Vagina (tissue), 2 donors: ENCODE measurements at places on chromosomes 1 and 21.

DNA sequence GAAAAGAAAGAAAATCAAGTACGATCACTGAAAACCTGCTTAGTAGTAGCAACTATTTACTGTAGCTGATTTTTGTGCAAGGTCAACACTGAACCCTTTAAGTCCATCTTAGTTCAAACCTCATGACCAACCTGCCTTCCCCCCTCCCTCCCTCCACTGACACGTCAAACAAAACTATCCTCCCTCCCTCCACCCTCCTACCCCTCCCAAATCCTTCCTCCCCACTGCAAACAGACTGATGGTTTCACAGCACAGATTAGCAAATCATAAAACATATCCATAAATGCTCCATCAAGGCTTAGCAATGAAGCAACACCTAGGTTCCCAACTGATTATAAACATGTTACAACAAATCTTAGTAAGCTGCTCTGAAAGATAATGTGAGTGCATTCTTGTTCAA is 164.3 kb upstream of the GREM2 start:
- no peak for DNase-seq

GRCh38 chr1:21344750-21345443 is 54.6 kb upstream of the ECE1 start:
- DNase-seq: peak; percentile 92

DNA sequence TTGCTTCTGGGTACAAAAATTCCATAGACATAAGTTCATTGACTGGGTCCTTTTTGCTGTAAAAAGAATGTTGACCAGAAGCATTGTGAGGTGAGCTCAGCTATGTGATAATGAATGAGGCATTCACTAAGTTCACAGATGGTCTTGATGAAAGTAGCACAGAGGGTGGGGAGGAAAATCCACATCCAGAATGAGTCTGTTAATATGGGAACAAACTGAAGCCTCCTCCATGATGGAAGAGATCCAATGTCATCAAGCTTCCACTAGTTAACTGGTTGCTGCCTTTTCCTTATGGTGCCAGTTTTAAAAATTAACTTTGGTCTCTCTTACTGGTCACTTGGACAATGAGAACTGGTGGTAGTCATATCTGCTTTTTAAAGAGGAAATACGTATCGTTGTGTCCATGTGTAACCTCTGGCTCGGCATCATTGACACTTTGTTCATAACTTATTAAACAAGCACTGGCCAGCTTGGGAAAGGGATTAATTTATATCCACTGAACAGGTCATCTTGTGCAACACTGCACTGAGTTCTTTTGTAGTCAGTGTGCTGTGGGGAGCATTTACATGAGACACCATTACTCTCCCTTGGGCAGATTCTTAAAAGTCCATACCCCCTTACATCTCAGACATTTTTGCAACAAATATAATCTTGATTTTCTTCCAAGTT is 88.6 kb downstream of the ADAMTS1 start:
- no peak for DNase-seq

DNA sequence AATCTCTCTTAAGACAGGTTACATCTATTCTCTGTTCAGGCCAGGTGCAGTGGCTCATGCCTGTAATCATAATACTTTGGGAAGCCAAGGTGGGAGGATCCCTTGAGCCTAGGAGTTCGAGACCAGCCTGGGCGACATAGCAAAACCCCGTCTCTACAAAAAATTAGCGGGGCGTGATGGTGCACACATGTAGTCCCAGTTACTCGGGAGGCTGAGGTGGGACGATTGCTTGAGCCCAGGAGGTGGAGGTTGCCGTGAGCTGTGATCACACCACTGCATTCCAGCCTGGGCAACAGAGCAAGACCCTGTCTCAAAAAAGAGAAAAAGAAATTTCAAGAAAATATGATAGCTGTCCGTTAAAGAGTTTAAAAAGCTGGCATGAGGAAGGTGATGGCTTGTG is 43.0 kb downstream of the UBE4B start:
- DNase-seq: no peak

DNA sequence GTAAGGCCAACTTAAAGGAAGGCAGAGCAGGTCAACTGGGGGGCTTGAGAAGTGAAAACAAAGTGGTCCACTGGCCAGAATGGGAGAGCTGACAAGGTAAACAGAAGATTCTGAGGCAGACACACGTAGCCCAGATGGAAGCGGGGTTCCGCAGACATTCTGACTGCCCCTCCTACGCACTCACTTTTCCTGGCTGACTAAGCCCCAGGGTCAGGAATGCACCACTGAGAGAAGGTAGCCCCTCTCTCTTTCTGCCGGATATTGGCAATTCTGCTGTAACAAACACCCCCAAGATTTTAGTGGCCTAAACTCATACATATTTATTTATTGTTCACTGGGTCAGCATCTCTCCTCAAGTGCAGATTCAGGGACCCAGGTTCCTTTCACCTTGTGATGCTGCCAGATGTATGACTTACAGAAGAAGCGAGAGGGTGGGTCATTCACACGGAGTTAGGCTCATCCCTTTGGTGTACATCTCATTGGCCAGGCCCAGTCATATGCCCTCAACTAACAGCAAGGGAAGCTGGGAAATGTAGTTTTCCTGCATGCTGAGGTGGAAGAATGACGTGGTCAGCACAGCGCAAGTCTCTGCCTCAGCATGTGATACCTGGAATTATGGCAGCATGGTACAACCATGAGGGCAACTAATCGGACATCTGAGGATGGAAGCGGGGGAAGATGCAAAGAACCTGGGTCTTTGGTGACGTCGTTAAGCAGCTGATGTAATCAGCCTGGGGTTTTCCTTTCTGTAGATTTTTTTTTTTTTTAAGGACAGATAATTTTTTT is 43.4 kb upstream of the MRPS6 start:
- no peak for DNase-seq

GRCh38 chr1:233998891-233999290 is 94.4 kb downstream of the SLC35F3 start:
- no peak for DNase-seq

DNA sequence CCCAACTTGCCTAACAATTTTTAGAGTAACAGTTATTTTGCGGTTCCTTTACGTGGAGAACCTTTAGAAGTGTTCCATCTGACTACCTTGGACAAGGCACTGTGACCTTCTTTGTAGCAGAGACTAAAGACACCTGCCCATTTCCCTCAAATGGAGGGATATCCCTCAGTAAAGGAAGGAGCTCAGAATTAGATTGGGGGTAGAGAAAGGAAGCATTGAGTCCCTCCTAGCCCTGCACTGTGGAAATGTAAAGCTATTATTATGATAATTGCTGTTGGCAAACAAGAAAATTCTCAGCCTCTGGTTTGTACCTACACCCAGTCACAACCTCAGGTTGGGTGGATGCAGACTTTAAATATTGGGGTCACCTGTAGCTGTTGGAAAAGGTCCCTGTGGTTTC is 72.6 kb upstream of the MACF1 start:
- no peak for DNase-seq

DNA sequence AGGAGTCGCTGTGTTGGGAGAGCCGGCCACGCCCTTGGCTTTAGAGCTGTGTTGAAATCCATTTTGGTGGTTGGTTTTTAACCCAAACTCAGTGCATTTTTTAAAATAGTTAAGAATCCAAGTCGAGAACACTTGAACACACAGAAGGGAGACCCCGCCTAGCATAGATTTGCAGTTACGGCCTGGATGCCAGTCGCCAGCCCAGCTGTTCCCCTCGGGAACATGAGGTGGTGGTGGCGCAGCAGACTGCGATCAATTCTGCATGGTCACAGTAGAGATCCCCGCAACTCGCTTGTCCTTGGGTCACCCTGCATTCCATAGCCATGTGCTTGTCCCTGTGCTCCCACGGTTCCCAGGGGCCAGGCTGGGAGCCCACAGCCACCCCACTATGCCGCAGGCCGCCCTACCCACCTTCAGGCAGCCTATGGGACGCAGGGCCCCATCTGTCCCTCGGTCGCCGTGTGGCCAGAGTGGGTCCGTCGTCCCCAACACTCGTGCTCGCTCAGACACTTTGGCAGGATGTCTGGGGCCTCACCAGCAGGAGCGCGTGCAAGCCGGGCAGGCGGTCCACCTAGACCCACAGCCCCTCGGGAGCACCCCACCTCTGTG is 4.7 kb downstream of the C1orf35 start:
- no peak for DNase-seq

DNA sequence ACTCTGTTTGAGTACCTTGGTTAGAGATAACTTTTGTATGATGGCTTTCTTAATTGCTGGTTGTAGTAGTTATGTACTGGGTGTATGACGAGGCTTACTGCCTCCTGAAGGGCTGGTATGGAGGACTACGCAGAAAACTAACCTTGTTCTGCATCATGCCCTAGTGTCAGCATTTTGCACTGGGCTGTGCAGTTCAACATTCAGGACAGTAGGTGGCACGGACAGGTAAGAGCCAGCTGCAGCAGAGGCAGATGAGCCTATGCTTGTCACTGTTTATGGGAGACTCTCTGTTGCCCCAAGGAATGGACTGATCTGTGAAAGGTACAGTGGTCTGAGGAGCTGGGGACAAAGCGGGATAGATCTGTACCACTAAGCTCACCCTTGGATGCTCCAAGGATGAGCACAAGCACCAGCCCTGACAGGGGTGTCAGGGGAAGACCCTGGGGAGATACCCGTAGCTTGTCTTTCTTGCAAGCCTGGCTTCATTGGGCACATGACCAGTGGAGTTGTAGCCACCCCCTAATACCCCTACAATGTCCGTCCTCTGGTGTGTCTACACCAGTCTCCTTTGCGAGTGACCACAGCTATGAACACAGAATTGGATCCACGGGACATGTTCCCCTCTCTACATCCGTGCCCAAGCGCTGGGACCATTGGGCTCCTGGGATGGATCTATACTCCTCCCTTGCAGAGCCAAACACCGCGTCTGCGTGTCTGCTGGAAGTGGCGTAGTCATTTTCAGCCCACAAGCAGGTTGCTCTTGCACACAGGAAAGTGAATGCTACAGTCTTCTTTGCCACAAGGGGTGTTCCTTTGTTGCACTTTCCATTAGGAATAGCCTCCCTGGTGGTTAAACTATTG is 51.1 kb upstream of the CFHR3 start:
- no peak for DNase-seq

- no peak for DNase-seq
These were observed 13.7 kb downstream of the LRRC8B start for GRCh38 chr1:89538361-89538760.

DNA sequence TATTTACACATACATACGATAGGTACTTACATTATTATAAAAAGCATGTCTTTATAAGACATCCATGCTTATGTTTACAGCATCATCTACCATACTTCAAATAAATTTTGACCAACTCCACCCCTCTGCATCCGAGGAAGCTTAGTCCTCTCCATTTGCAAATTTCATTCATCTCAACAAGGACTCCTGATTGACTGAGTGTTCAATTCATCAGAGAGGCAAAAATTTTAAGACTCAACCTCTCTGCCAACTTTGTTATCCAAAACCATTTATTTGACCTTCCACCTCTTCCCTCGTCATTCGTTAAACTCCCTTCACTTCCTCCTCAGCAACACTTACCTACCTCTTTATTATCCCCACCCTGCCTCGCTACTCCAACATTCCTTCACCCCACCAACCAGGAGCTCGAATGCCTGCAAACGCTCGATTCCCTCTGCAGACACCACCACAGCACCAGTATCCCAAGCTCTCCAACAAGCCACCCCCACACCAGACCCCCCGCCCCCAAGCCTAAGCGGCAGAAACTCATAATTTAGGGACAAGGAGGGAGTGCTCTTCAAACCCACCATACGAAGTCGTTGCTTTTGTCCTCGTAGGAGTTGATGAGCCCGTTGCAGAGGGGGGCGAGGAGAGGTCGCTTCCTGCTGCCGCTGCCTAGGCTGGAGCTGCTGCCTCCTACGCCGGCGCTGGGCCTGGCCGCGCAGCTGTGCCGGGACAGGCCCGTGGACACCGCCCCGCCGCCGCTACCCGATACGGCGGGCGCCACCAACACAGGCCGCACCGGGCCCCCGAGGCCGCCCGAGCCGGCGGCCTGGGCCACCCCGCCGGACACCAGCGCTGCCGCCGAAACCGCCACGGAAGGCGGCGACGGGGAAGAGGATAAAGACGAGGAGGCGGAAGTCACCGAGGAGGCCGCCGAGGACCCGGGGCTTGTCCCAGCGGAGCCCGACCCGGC is 803 bp downstream of the COP1 start:
- DNase-seq: no peak

DNA sequence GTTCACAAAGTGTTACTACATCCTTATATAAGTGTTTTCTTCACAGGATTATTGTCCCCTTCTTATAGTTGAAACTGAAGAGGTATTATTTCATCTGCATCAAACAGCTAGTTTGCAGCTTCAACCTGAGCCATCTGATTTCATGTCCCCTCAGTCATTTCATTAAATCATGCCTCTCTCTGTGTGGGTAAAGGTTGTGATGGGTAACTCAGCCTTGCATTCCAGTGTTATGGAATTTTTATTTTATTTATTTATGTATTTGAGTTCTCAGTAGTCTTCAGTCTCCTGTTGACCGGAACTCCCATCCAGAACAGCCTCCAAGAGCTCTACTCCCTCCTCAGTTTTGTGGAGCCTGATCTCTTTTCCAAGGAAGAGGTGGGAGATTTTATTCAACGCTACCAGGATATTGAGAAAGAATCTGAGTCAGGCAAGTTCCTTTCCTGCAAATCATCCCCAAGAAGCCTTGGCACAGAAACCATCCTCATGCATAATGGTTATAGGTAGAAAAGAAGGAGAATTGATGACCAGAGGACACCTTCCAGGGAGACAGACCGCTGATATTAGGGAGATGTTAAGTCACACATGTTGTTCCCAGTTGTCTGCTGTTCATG is 21.8 kb downstream of the CHD1L start:
- DNase-seq: no peak

DNA sequence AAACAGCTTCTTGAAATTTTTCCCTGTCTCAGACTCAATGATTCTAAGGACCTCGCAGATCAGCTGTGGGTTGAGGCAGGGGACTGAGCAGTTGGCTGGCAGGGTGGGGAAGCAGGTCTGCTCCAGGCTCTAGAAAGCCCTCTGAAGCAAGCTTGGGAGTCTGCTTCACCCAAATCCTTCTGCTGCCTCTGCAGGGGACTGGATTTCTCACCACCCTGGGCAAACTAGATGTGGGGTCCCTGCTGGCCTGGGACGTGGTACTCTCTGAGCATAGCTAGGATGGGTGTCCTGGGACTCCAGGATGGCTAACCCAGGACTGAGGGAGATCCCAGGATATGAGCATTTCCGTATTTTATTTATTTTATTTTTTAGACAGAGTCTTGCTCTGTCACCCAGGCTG is 89.3 kb downstream of the LAMC2 start:
- DNase-seq: no peak

DNA sequence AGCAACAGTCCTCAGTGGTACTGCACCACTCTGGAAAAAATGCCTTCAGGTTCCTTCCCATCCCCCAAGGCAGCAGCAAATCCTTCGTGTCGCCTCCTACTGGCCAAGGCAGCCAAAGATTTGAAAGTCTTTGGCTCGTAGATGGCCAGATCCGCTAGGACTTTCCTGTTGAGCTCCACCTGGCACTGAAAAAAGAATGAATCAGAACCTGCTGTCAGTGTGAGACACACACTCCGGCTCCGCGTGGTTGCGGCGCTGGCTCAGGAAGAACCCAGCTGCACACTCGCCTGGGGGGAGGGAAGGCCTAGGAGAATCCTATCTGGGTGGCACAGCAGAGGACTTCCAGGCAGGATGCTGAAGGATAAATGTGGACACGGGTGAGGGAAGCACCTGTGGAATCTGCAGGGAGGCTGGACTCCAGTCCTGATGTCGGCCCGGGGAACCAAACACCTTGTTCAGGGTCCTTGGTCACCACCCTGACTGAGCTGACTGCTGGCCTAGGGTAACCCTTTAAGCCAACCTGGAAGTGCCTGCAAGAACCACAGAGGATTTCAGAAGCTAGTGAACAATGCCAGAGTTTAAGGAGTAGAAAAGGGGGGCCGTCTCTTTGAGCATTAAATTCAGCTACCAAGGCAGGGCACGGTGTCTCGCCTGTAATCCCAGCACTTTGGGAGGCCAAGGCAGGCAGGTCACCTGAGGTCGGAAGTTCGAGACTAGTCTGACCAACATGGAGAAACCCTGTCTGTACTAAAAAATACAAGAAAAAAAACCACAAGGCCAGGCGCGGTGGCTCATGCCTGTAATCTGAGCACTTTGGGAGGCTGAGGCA is 3.2 kb upstream of the CCNL2 start:
- no peak for DNase-seq
